ENCODE measurements at places on chromosomes 4 and X.

DNA sequence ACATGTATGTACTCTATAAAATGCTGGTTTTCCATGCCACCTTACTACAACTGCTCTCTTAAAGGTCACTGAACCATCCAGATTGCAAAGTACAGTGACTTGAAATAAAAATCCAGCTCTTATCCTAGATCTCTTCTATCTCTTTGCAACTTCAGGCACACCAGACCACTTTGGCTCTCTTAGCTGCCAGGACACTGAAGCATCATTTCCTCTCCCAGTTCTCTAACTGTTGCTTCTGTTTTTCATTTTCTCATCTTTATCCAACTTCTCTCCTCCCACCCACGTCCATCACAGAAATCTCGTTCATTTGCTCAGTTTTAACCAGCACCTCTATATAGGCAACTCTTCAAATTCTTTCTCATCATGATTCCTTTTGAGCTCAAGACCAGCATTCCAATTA, 74.3 kb downstream of the METTL14 start:
- DNase-seq = no peak

- no peak for DNase-seq
Observed at GRCh38 chrX:107537815-107538214, 88.4 kb downstream of the FRMPD3 start.

DNA sequence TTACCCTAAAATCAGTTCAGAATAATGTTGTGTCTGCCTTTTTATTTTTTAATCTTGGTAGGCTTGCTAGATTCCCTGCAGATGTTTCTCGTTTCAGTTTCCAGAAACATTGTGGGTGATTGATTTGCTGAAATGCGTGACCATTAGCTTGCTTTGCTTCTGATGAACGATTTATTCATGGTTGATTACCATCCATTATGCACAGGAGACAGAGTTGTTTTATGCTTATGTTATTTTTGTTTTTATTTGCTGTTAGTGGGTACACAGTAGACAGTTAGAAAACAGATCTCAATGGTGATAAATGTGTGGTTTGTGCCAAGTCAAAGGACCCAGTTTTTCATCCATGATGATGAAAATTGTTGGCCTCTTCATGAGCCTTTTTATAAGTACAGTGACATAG, 455.6 kb upstream of the BOD1L1 start:
- DNase-seq = no peak

DNA sequence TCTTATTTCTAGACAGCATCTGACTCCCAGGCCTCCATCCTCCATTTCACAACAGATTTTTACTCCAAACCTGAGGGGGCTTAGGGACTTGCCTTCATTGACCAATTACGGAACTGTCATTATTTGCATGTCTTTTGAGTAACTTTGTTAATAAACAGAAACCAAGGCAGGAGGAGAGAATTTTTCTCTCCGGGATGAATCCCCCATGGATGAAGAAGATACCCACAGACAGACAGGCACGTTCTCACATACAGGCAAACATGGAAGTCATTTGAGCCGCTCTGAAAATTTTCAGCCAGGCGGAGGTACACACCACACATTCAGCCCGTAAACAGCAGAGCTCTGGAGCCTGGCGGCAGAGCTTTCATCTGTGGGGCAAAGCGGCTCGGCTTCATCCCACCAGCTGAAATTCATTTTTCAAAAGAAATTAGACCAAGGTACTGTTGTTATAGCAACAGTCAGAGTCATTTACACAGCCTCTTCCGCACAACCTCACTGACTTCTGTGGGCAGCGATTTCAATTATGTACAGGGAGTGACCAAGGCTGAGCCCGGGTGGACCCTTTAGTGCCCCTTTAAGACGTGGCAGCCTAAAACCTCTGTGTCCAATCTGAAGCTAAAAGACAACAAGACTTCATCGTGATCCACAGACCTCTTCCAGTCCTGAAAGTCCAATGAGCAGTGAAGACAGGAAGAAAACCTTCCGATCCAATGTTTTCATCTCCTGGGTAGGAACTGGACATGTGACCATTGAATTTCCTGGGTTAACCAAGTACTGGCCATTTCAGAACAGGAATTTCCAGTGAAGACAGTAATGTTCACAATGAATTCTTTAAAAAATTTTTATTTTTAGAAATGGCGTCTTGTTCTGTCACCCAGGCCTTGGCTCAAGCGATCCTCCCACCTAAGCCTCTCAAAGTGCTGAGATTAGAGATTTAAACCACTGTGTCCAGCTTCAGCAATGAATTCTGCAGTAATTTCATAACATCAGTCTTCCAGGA, 237.0 kb downstream of the MGST2 start:
- no peak for DNase-seq

- no peak for DNase-seq
Observed at GRCh38 chr4:84722720-84723119, 139.8 kb downstream of the CDS1 start.

DNA sequence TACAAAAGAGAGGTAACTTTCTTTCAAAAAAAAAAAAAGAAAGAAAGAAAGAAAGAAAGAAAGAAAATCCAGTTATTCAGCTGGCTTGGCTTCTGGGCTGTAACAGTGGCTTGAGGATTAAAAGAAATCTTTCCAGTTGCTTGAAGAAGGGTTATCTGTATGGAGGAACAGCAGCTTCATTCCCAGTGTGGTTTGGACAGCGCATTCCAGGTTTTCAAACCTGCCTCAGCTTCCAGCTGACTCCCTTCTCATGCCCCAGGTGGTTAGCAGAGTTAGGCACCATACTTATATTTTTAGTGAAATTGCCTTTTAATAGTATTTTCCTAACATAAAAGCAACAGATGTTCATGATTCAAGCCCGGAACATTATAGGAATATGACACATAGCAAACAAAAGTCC, 48.6 kb downstream of the TMEM164 start:
- no peak for DNase-seq

DNA sequence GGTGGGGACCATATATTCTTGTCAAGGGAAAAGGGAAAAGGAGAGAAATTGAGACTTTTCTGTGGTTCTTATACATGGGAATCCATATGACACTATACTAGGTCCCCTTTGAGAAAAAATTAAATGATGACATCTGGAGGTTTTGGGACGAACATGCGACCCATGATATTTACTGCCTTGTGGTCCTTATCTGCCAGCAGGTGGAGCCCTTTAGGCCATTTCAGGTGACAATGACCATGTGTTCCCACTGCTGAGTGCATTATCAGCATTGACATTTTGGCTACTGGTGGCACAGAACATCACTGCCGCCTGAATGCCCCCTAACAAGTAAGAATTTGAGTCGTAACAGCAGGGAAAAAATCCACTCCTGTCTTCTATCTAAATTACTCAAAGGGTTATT, 843.4 kb downstream of the FSTL5 start:
- no peak for DNase-seq

GRCh38 chr4:151801547-151802516, 41.0 kb upstream of the GATB start:
- peak; percentile 58 for DNase-seq

GRCh38 chrX:66162331-66162822, 1.7 kb upstream of the HEPH start:
- no peak for DNase-seq

GRCh38 chr4:17721496-17722355, 59.7 kb downstream of the FAM184B start:
- DNase-seq = no peak

DNA sequence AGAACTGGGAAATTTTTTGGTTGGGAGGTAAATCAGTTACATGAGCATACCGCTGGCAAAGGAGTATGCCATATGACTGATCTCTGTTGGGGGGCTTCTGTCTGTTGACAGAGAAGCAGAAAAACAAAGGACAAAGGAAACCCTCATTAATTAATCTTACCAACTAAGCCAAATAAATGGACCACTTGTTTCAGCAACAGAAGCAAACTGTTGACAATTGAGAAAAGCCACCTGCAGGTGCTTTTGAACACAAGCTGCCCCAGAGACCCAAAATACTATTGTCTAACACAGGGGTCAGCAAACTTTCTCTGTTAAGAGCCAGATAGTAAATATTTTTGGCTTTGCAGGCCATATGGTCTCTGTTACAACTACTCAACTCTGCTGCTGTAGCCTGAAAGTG, 7.0 kb upstream of the FRYL start:
- DNase-seq = no peak

- no peak for DNase-seq
Observed at GRCh38 chrX:15298201-15298600, 17.2 kb downstream of the ASB11 start.

GRCh38 chrX:55794405-55794804, 76.9 kb downstream of the RRAGB start:
- no peak for DNase-seq

GRCh38 chr4:127403471-127404084, 229.2 kb upstream of the INTU start:
- DNase-seq = no peak

GRCh38 chr4:60589425-60589824, 610.7 kb upstream of the ADGRL3 start:
- no peak for DNase-seq

DNA sequence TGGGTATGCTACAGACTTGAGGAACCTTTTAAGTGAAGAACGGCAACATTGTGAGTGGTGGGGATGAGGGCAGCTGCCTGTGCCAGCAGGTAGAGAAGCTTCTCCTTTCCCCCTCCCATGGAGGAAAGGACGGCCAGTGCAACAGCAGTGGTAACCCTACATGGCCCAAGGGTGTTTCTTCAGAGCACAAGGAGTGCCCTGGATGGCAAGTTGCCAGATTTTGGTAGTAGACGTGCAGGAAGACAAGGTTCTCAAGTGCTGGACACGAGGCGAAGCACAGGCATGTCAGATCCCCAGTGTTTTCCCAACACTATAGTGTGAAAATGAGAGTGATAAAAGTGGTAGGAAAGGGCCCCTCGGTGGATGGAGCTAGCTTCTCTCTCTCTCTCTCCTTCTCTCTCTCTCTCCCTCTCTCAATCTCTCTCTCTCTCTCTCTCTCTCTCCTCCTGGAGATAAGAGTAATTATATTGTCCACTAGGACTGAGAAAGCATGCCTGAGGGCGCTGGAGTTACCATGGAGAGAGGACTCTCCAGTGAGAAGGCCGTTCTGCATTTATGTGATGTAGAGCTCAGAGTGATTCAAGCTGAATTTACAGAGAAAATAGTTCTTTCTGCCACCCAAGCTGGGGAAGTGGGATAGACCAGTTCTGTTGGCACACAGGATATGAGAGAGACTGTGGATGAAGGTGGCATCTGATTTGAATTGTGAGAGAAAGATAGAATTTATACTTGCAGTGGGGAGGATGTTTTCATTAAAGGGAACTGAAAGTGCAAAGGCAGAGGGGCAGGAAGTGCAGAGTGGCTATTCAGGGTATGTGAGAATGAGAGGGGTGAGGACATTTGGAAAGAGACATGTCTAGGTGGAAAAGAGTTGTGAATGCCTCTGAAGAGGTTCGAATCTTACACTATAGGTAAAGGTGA, 25.7 kb upstream of the TRPC3 start:
- DNase-seq = no peak

- peak; percentile 29 for DNase-seq
Observed at GRCh38 chrX:19514791-19515614, at the start of gene MAP3K15. TSS of gene MAP3K15 (minus strand) at chrX:19515508. CDS start at chrX:19515261, 247 bp downstream.

DNA sequence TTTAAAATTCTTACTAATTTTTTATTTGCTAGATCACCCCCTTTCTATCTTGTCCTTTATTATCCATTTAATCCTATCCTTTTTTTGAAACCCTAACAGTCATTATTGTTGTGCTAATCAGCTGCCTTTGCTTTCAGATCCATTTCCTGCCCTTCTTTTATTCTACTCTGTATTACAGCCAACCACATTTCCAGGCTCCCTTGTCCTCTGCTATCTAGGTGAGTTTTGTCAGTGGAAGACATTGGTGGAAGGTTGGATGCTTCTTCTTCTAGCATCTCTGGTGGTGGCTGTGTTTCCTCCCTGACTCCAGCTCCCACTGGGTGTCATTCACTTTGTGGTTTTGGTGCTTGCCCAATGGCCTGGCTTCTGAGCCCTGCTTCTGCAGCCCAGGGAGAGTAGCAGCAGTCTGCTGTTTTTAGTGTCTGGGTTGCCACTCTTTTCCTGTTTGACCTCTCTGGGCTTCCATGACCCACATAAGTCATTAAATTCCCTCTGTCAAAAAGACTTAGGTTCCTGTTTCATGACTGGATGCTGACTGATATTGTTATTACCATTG, 225.2 kb upstream of the PGRMC2 start:
- no peak for DNase-seq

GRCh38 chr4:152591396-152591795, 55.5 kb upstream of the FBXW7 start:
- peak; percentile 35 for DNase-seq

DNA sequence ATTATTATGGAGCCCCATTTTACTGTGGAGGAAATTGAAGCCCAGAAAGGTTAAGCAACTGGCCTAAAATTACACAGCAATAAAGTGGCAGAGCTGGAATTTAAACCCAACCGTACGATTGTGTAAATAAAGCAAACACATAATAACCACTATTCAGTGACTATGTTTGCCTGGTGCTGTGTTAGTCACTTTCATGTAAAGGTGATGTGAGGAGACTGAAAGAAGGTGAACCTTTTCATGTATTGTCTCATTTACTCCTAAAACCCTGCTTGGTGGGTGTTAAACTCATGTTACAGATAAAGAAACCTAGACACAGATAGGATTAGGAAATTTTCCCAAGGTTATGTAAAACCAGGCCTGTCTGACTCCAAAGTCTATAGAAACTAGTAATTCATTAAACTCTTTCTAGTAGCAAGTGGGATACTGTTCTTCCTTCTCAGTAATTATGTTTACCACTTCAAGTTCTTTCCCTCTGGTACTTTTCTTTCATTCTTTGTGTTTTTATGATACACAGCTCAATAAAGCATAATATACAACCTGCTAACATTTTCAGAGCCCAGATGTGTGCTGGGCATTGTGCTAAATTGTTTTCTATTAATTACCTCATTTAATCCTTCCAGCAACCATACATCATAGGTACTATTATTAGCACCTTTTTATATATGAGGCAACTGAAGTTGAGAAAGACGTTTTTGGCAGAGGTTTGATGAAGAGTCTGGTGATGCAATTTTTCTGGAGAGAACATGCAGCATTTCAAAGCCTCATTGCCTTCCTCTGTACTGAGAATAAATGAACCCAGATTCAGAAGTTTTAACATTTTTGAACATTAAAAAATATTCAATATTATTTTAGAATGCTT, 202.7 kb downstream of the SPRY1 start:
- no peak for DNase-seq

DNA sequence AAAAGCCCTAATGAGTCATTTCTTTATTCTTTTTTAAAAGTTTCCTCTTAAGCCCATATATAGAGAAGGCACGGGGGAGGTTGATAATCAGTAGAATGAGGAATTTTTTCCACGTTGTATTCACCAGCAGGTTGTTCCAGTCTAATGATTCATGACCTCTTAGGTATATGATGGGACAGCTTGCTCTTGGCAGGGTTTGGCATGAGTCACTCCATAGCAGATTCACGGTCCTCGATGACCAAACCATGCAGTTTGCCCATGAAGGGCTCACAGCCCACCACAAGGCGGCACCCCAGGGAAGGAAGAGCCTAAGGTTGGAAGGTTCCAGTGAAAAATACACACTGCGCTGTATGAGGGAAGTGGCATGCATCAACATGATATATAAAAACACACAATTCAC, 623.8 kb upstream of the DIPK2B start:
- peak; percentile 30 for DNase-seq

- DNase-seq = no peak
Observed at GRCh38 chr4:23260511-23260910, 567.8 kb downstream of the GBA3 start.
